ENCODE measurements at places on chromosomes 7 and 10.

DNA sequence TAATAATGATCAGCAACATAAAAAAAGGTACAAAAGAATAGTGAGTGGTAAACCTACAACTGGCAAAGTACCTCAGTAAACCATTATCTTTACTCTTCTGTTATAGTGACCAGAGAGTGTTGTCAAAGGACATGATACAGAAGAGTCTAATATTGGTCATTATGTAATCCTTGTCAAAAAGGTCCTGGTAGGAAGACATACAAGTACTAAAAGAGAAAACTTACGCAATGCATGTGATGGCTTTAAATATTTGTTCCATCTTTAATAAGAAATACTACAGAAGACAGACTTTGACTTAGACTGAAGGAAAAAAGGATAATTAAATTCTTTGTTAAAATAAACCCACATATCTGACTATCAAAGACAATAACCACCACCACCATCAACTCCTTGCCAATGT, 6.5 kb downstream of the DOCK4 start:
- DNase-seq, result no peak

GRCh38 chr10:43173120-43173519, 34.9 kb downstream of the CSGALNACT2 start:
- no peak for DNase-seq

- no peak for DNase-seq
Observed at GRCh38 chr10:36171953-36172940, 530.2 kb upstream of the FZD8 start.

DNA sequence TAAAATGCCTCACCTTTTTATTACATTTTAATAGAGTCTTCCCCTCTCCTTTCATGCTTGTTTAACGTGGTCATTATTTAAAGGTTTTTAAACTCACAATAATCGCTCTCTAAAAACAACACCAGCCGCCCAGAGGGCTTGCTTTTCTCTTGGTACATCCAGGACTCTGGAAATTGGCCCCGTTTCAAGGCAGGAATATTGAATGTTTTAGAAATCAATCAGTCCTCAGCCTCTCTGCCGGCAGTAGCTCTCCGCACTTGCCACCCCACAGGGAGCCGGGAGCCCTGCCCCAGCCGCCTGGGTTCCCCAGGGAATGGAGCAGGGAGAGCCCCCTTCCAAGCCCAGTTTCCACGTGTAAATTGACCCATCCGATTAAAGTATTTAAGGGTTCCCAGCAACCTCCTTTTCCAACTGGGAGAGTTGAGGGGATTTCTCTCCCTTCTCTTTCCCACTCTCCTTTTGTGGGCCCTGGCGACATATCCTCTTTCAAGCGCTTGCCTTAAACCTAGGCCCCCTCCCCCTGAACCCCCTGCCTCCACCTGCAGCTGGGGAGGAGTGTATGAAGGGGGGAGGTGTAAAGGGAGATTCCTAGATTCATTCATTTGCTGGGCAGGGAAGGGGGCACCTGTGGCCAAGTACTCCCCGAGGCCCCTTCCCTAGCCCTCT, 1.9 kb downstream of the FGF8 start:
- no peak for DNase-seq

GRCh38 chr7:149325248-149325647, 63.3 kb downstream of the ZNF783 start:
- no peak for DNase-seq

GRCh38 chr7:8338206-8338605, 76.2 kb upstream of the ICA1 start:
- DNase-seq, result no peak

GRCh38 chr7:31082017-31082416, 29.9 kb downstream of the ADCYAP1R1 start:
- no peak for DNase-seq

Measured in NCI-H2029 treated with DMSO at 0.1 percent for 48 hours (cell line).